ENCODE measurements at places on chromosomes 7 and 10.

- no peak for DNase-seq
These were observed 179.3 kb downstream of the TFEC start for GRCh38 chr7:115851291-115851690.

- DNase-seq: no peak
These were observed 70.7 kb downstream of the MACC1 start for GRCh38 chr7:20146451-20146850.

DNA sequence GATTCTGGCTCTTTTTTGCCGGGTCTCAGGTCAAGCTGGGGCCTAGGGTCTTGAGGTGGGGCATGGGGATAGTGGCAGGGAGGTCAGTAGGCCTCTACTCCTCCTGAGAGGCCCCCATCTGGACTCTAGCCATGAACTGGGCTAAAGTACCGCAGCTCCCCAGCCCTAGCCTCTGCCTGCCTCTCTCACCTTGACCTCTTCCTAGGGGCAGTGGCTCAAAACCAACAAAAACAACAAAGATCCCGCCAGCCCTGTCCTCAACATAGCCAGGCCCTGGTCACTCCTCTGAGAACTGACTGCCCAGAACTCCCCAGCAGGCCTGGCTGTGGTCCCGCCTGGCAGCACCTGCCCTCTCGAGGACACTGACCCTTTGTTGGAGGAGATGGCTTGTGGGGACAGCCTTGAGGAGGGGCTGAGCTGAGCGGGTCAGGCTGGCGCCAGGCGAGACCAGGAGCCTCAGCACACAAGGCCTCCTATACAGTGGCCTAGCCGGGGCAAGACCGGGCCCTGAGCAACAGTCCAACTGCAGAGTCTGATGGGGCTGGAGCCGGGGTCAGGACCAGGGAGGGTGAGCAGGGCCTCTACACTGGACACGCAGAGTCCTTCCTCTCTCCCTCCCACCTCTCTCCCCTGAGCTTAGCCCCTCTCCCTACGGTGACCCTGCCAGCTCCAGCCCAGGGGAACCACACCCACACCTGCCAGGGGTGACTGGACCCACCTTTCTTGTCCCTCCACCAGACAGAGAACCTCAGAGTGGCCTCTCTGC is 11.6 kb upstream of the PPIF start:
- no peak for DNase-seq

DNA sequence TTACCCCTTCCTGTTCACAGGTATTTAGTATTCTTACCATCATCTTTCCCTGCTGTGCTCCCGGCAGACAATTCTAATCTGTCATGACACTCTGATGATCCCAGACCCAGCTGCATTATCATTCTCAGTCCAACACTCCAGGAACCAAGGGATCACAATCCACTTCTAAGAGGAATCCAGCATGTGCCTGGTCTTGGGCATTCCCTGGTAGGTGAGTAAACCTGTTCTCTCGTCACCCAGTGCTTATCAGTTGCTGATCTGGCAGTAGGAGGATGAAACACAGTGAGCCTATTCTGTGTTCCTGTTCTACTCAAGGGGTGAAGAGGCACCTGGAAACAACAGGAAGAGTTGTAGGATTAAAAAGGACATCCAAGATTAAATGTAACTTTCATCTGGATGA is 1.3 kb upstream of the DMBT1 start:
- no peak for DNase-seq

DNA sequence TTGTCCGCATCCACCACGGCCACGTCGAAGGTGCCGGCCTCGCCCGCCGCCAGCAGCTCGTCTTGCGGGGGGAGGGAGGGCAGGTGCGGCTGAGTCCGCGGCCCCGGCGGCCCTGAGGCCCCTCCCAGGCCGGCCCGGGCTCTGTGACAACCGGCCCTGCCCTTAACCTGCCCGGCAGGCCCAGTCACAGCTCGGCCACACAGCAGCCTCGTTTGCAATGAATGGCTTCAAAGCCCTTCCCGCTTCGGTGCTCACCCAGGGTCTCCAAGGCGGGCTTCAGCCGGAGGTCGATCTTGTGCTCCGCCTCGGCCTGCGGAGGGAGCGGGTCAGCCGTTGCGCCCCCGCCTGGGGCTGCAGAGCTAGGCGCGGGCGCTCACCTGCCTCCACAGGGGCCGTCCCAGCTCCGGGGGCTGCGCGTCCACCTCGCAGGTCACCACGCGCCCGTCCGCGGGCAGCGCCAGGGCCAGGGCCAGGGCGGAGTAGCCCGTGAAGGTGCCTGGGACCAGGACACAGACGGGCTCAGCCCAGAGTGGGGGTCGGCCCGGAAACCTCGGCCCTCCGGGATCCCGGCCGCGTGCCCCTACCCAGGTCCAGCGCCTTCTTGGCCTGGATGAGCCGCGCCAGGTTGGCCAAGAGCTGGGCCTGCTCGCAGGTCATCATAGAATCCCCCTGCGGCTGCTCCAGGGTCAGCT is 928 bp downstream of the COMTD1 start:
- DNase-seq: no peak

GRCh38 chr10:58178811-58179210 is 88.9 kb downstream of the IPMK start:
- no peak for DNase-seq

DNA sequence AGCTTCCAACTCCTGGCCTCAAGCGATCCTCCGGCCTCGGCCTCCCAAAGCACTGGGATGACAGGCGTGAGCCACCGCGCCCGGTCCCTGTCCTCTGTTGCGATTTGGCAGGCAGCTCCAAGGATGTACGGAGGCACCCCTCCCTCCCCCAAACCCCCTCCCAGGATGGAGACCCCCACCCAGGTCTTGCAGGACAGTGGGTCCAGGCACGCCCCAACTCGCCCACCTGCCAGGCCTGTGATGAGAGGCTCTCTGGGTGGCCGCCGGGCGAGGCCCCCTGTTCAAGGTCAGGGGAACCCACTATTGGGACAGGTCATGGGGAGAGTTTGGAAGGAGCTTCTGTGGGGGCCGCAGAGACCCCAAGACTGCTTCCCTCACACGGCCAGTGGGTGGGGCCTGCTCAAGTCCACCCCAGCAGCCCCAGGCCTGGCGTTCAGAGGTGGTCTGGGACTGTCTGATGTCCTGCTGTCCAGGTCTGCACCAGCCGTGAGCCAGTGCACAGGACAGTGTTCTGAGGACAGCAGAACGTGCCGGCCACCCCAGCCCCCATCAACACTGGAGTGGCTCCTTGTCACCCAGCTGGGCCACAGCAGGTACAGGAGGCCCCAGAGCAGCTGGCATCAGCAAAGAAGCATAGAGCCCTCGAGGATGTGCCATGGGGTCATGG is 2.5 kb downstream of the ADAP1 start:
- no peak for DNase-seq

DNA sequence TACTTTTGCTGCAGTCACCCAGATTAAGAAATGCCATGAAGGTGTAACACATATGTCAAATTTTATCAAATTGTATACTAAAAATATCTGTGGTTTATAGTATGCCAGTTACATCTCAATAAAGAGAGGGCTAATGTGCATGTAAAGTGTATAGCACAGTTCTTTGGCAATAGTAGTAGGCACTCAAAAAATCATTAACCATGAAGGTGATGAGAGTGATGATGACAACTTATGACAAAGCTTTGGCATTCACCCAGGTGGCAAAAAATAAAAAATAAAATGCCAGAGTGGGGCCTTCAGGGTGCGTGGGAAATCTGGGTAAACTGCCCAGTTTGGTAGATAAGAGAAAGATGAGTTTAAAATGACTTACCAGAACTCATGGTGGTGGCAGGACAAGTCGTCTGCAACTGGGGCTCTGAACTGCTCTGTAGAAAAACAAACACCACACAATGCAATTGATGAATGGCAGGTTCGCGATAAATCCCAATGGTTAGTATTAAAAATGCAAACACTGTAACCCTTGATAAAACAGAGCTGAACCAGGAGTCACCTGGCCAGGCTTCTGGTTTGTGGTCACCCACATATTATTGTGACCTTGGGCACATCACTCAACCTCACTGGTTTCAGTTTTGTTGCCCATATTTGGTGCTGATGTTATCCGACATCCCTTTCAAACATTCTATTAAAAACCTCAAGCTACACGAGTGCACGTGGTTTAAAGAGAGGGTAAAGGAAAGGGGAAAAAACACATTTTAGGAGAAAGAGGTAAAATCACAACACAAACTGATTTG is 120.2 kb downstream of the SORBS1 start:
- no peak for DNase-seq

- no peak for DNase-seq
These were observed 7.0 kb upstream of the PPP1R35 start for GRCh38 chr7:100443096-100443840.

GRCh38 chr10:127153181-127153580 is 43.2 kb downstream of the INSYN2A start:
- DNase-seq: no peak

- no peak for DNase-seq
These were observed 103.9 kb downstream of the PPP1R9A start for GRCh38 chr7:95011146-95011928.

- DNase-seq: no peak
These were observed 90.7 kb downstream of the SRPK2 start for GRCh38 chr7:105297985-105298384.

DNA sequence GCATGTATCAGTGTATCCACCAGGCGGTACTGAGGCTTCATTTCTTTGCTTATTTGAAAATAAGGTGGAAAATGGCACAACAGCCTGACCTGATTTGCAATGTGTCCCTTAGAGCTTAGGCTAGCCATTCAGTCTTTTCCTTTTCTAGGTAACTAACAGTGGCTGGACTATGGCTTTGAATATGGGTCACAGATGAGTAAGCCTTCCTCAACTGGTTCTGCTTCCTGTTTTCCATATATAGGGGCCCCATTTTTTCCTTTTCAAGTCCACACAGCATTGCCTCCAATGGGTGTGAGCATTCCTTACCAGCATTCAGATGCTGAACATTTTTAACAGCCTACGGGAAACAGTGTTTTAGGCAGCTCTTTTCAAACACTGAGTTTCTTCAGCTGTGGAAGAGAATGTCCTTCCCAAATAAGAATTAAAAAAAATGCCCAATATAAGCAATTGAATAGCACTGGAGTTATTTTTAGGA is 3.9 kb upstream of the ITGB1 start:
- DNase-seq: no peak

- no peak for DNase-seq
These were observed 398.0 kb downstream of the NXPH1 start for GRCh38 chr7:8831376-8831775.

DNA sequence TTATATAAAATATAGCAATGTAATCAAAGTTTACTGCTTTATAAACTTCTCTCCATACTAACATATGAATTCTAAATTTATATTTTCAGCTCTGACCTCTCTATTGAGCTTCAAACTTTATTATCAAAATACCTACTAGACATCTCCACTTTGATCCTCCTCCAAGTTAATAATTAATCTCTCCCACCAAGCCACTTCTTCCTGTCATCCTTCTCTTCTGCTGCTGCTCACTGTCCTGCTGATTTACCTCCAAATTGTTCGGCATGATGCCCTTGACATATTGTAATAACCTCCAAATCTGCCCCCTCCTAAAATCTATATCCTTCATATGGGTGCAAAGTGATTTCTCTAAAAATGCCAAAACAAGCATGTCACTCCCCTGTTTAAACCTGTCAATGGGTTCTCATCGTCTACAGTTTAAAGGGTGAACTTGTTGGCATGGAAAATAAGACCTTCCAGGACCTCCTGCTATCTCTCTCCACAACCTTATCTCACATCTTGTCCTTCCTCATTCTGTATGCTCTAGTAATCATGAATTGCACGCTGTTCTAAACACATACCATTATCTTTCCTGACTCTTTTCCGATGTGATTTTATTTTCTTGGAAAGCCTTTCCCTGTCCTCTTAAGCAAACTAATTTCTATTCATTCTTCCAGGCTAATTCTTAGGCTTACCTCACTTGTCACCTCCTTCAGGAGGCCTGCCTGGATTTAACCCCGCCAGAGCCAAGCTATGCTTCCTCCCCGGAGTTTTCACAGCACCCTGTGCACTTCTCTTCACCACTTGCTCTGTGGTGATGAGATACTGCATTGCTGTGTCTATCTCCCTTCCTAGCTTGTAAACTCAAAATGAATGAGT is 52.1 kb upstream of the STK17A start:
- no peak for DNase-seq

DNA sequence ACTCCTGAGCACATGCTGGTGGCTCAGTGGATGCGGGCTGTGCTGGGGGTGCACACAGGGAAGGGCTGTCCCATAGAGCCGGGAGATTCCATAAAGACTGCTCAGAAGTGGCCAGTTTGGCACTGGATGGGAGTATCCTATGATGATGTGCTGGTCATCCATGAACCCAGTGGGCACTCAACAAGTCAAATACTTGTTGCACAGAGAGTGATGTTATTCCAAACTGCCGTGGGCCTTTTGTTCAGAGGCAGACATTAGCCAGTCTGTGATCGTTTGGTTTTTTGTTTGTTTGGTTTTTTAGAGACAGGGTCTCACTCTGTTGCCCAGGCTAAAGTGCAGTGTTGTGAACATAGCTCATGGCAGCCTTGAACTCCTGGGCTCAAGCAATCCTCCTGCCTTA is 30.9 kb upstream of the SAMD8 start:
- DNase-seq: no peak

All from stimulated activated CD4-positive, alpha-beta T cell treated with anti-CD3 and anti-CD28 coated beads, Interleukin-1b, Interleukin-23, amount 100 ng/mL, for 4 hours (primary cell).